T-helper 22 cell (primary cell): ENCODE measurements at places on chromosomes 1 and 21.

DNA sequence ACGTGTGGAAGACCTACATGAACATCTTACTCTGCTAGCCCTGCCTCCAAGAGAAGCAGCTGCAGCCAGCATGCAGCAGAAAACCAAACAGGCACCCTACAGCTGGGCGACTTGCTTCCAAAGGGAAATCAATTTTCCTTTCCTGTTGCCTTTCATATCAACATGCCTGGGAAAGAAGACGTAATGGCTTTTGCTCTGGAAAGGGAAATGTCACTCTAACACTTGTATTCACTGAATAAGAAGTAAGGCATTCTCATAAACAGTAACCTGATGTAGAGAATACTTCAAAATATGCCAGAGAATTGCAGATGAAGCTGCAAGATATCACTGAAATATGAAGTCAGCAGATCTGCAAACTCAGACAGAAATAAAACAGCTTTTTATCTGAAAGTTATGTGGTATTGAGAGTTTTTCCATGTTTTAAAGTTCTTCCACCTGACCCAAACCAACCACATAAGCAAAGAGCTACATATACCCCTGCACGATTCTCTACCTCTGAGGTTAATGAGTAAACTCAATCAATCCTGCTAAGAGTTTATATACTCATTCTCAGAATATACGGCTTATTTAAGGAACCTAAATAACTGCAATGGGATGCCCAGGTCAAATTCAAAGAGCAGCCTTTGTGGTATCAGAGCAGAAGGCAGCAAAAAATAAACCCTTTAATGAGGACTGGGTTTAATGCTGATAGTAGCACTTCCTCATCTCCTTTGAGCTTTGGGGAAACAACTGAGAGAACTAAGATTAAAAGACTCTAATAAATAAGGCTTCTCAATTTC, 150.9 kb downstream of the RERE start:
- DNase-seq, result no peak

- DNase-seq, result no peak
Measured at GRCh38 chr1:52913537-52913936, 8.0 kb downstream of the ECHDC2 start.

- DNase-seq, result no peak
Measured at GRCh38 chr1:31675161-31675560, 28.7 kb downstream of the COL16A1 start.

DNA sequence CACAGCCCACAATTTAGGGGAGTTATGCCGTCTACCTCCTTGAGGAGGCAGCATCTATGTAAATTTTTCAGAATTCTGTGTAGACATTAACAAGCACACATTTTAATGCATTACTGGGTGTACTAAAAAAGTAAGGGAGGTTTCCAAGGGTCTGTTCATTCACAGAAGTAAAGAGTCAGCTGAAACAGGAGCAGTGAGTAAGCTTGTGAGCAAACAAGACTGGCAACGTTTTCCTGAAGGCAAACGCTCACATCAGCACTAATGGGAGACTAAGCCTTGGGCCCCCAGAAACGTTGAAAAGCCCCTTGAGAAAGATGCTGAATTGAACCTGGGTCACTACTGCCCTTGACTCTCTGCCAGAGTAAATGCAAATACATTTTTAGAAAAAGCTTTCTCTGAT, 25.7 kb downstream of the RPRD2 start:
- DNase-seq, result no peak

- no peak for DNase-seq
Measured at GRCh38 chr1:56931686-56932085, 34.1 kb downstream of the C8B start.

DNA sequence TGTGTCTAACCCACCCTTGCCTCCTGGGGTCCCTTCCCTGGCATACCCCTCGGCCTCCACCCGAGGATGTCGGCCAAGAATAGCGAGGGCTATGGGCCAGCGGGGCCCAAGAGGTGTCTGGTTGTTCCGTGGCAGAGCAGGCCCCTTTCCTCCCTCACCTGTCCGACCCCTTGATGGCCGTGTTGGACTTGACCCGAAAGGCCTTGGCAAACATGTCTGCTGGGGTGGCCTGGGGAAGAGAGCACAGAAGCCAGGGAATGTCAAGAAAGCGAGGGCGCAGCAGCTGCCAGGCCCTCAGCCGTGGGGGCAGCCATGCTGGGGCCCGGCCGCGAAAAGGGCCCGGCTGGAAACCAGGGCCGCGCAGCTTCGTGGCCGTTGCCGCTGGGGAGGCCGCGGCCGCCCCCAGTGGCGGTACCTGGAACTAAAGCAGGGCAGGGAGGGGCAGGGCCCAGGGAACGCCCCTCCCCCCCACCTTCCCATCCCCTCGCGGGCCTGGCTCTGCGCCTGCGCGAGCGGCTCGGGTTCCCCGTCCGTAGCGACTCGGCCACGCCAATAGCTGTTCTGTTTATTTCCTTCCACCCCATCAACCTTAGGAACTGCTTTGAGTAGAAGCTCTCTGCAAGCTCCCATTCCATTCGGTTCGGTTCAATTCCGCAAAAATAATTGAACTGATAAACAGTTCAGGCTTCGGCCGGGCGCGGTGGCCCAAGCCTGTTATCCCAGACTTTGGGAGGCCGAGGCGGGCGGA, at the start of gene EIF2D:
Gene EIF2D (minus strand): TSS at position 337 of the 748 bp plus-strand sequence. CDS start 123 bp downstream, at position 214.
- peak; percentile 81 for DNase-seq

DNA sequence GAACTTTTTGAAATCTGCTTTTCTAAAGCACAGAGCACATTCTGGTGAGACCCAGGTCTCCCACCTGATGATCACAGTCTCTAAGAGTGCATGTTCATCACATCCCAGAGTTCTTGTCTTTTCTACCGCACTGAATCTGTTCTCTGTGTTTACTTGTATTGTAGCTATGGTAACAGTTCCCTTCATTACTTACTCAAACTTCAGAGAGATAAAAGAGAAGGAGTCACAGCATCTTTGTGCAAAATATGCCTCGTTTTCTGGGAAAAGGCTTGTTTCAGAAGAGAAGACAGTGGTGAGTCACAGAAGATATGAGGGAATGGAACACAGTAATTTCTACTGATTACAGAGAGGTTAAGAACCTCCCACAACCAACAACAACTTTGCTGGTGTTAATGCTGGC, 580.6 kb downstream of the PLA2G4A start:
- no peak for DNase-seq

GRCh38 chr1:238264951-238265350, 374.2 kb upstream of the ZP4 start:
- DNase-seq, result no peak

- DNase-seq, result no peak
Measured at GRCh38 chr1:169132512-169133227, 26.2 kb downstream of the ATP1B1 start.

DNA sequence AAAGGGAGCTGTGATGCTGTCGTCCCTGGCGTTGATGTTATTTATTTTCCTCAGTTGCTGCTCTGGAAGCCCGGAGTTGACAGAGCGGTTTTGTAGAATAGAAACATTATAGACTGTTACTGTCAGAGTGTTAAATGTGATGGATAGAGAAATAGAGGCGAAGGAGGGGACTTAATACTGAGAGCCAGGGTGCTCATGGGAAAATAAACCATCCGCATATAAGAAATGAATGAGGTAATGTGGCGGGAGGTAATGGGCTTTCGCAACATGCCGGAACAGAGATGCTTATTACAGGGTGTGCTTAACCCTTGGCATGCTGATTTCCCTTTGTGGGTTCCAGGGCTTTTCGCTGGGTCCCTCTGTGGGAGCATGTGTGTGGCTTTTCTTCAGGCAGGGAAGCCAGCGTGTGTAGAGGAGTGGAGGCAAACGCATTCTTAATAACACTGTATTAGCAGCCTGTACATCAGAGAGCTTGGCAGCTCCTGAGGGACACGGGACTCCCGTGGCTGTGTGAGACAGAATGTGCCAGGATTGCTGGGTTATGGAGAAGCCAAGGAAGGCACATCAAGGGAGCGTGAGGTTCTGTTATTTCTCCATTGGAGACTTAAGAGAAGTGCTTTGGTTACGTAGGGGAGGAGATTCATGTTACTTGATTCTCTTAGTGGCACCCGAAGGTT, 141.0 kb downstream of the PBX1 start:
- no peak for DNase-seq

DNA sequence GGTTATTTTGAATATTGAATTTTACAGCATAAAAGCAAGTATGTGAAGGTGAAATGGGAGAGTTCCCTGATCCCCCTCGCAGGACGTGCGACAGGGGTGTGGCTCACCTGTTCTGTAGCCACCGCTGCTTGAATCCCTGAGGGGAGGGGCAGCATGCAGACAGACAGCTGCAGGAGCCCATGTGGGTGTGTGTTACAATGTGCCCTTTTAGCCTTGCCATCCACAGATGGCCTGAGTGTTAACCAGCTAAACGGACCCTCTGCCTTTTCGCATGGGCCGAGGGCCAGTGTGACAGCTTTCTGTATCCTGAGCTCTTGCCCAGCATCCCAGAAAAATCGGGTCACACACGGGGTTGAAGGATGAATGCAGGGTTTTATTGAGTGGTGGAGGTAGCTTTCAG, 43.3 kb downstream of the JAM2 start:
- no peak for DNase-seq

DNA sequence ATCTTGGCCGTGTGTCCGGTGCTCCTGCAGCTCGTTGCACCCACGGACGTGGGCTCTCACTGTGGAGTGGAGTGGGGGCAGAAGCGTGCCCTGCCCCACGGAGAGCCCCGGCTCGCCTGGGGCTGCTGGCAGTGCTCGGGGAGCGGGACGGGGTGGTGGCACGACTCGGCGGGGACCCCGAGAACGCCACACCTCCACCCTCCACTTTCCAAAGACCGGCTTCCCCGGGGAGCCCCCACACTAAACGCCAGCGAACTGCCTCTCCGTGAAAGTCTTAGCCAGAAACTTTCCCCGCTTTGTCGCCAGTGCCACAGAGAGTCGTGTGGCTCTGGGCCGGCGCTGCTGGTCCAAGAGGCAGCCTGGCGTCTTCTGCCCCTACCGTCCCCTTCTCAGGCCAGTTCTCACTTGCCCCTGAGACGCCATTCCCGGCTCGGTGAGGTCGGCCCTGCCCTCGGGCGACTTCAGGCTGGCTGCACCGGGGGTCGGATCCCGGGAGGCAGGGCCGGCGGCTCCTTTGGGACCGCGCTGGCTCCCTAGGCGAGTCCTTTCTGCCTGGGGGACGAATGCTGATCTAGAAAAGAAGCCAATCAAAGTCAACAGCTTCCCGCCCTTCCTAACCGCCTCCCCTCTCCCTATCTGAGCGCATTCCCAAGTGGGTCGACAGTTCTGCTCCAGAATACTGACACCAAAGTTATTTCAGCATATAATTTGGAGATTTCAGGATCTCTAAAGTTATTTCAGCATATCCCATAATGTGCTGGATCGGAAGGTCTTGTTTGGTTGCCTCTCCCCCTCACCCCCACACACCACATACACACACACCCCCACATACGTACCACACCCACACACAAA, 2.6 kb upstream of the SAMD13 start:
- no peak for DNase-seq

GRCh38 chr1:24111996-24112779, at the start of gene MYOM3:
TSS of gene MYOM3 (minus strand) at chr1:24112135. CDS start at chr1:24108636, 3,499 bp downstream.
- no peak for DNase-seq

DNA sequence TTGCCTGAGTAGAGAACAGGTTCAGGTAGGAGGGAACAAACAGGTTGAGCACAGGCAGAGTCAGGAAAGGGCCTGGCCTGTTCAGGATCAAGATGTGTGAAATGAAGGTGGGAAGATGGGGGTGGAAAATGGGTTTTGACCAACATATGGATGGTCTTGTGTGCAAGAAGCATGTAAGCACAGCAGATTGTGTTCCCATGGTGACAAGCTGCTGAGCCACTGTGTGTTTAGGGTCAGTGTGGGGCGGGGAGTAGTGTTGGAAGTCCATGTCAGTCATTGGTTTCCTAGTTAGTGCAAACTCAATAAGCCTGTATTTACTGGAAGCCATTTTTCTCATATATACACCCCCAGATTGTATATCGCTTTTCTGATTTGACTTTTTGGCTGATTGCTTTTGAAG, 111.9 kb downstream of the CAMTA1 start:
- DNase-seq, result no peak

GRCh38 chr1:7633506-7634245, 137.4 kb upstream of the VAMP3 start:
- DNase-seq, result no peak

- no peak for DNase-seq
Measured at GRCh38 chr1:179023946-179024650, 1.6 kb upstream of the FAM20B start.

GRCh38 chr1:50332941-50333594, 90.2 kb downstream of the DMRTA2 start:
- DNase-seq, result no peak

GRCh38 chr1:56223968-56224367, 355.4 kb downstream of the PLPP3 start:
- DNase-seq, result no peak

- DNase-seq, result no peak
Measured at GRCh38 chr21:37829447-37829846, 86.8 kb downstream of the KCNJ6 start.

DNA sequence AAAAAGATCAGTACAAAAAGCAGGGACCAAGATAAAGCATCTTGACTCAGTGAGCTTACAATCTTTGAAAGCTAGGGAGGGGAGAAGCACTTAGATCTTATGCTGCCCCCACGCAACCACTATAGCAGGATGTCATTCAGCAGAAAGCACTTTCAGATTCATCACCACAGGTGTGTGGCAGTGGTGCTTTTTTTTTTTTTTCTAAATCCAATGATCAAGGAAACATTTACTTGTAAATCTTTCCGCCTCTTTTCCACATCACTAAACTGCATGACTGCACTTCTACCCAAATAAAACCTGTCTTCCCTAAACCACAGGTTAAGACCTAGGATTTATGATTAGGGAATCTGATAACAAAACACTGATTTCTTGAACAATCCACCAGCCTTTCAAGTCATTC, 154.8 kb downstream of the SLC45A1 start:
- DNase-seq, result no peak

- no peak for DNase-seq
Measured at GRCh38 chr1:100469578-100469977, 68.4 kb upstream of the GPR88 start.

GRCh38 chr1:232533328-232533727, 96.6 kb downstream of the SIPA1L2 start:
- no peak for DNase-seq

GRCh38 chr21:45286671-45287437, 841 bp downstream of the POFUT2 start:
- no peak for DNase-seq

GRCh38 chr1:10785728-10786638, 10.5 kb downstream of the CASZ1 start:
- DNase-seq, result no peak

GRCh38 chr21:29434081-29434480, 135.4 kb downstream of the BACH1 start:
- no peak for DNase-seq
